Central memory CD8-positive, alpha-beta T cell (primary cell): ENCODE measurements at places on chromosomes 11 and 22.

GRCh38 chr22:31241200-31241599 lies 29.1 kb downstream of the LIMK2 start:
- no peak for DNase-seq

GRCh38 chr11:36713715-36714114 lies 115.7 kb upstream of the RAG2 start:
- no peak for DNase-seq

DNA sequence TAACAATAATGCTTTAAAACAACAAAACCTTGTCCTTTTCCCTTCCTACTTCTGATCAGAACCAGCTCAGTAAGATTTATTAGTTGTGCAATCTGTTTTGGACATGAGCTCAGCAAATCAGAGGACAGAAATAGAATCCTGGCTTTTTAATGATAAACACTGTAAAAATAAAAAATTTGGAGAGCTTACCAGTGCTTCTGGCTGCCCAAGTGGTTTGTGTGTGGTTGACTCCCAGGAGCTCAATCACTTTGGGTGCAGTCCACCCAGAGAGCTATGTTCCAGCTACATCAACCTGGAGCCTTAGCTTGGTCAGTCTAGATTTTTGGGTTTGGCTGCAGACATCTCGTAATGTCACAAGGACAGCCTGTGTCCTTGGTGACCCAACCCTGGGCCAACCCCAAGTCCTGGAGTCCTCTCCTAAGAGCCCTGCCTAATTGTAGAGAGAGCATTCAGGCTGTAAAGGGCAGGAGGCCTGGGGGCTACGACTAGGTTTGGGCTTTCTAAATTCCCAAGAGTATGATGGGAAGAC lies 28.5 kb downstream of the CD44 start:
- no peak for DNase-seq

- no peak for DNase-seq
Observed at GRCh38 chr22:43998679-43999264, 25.3 kb upstream of the PARVB start.

DNA sequence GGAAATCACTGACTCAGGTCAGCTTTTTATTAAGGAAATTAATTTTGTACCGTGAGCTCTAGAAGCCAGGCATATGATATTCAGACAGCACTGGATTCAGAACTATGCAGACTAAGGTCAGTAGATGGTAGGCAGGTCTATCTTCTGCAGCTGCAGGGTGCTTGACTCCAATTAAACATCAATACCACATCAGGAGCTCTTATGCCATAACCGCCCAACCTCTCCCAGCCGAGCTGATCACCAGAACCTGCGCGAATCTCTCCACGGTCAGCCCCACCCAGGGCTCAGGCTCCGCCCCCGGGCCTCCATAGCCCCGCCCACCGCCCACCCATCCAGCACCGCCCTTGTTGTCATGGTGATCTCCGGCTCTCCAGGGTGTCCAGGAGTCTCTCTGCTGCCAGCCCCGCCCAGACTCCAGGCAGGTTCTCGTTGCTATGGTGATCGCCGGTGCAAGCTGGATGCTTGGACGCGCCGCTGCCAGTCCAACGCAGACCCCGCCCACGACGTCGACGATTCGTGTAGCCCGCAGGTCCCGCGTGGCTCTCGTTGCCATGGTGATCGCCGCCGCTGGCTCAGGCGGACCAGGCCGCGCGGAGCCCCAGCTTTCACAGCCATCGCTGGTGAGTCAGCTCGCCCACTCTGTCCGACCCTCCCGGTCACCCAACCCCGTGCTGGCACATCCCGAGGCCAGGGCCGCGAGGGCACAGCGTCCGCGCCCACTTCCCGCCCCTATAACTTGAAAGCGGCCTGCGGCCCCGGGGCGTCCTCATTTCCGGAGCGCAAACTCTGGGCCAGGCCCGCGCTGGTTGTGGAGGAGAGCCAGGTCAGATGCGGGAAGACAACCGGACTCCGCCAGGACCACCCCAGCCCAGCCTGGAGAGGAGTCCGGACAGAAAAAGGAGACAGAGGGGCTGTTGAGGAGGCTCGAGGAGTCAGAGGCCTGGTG lies at the start of gene RAB36:
Gene RAB36 (plus strand): TSS at position 546 of the 946 bp plus-strand sequence. CDS start 1,140 bp downstream, outside the sequence.
- DNase-seq: peak; percentile 85

- DNase-seq: no peak
Observed at GRCh38 chr22:46062971-46063631, 86.1 kb upstream of the WNT7B start.

DNA sequence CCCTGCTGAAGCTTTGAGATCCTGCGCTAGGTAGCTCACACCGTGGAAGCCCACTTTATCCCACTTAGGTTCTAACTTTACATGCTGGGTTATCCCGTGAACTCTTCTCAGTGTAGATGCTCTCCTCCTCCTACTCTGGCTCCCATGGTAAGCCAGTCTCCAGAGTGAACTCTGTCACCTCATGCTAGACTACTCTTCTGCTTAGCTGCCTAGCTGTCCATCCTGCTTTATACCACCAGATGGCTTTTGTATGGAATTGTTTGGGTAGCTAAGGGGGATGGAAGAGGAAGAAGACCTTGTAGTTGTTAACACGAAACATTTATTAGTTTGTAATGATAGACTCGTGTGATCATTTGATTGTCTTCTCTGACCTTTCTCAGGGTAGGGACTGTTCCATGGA lies 46.8 kb downstream of the EMSY start:
- DNase-seq: no peak

DNA sequence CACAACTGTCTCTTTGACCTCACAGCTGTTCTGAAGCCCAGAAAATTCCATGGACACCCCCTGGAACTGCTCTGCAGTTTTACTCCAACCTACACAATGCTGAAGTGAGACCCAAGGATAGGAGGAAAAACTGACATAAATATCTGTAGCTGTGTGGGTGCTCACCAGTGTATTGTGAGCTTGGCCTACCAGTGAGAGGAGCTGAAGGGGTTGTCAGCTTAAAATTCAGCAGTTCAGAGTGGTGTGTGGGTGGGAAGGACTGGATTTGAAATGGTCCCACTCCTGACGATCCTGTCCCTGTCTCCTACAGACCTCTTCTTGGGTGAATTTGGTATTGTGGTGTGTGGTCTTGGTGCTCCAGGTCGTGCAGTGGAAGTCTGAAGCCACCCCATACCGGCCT lies 2.2 kb downstream of the TMEM223 start:
- no peak for DNase-seq

DNA sequence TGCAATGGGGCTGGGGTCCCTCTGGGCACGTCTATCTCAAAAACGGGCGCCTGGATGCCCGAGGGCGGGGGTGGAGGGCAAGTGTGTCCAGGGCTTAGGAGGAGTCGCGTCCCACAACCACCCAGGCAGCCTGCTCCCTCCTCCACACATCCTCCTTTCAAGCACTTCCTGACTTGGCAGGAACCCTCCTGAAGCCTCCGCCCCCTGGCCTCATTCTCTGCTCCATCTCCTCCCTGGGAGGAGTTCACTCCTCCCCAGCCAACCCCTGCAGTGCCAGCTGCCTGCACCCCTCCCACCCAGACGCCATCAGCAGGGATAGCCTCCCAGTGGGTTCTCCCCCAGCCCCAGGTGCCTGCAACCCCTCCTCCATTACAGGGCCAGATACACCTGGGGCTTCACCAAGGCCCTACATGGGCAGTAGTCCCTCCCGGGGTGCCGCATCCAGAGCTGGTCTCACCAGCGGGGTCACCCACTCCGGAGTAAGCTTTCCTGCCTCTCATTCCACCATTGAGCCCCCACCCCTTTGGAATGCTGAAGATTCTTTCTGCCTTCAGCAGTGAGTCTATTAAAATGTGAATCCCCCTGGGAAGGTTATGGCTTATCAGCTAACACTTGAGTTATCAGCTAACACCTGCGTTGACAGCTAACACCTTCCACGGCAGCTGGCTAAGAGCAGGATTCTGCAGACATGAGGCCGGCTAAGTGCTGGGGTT lies 24.4 kb downstream of the RTN4R start:
- DNase-seq: no peak

DNA sequence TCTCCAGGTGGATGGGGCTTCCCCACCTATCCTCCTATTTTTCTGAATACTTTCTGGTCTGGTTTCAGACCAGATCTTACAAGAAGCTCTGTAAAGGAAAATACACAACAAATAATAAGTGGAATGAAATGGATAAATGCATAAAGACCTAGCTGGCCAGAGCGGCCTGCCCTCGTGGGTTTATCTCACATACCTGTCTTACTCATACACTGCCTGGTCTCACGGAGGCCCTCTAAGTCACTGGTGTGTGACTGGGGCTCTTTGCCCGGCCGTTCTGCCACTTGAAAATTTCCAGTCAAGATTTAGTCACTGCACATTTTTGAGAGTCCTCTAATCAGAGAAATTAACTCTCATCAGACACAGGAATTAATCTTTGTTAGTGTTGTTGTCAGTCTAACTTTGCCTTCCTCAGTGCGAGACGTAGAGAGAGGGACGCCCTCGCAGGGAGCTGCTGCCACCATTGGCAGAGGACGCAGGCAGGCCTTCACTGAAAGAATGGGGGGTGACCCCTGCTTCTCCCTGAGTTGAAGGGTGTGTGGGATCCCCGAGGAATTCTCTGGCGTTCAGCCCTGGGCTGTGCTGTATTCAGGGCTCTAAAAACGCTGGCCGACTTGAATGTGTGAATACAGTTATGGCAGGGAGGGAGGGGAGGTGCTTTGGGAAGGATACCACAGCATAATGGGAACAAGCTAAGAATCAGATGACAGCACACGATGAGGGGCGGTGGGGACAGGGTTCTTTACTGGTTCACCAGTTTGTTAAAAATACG lies 46.3 kb upstream of the CADM1 start:
- DNase-seq: no peak

DNA sequence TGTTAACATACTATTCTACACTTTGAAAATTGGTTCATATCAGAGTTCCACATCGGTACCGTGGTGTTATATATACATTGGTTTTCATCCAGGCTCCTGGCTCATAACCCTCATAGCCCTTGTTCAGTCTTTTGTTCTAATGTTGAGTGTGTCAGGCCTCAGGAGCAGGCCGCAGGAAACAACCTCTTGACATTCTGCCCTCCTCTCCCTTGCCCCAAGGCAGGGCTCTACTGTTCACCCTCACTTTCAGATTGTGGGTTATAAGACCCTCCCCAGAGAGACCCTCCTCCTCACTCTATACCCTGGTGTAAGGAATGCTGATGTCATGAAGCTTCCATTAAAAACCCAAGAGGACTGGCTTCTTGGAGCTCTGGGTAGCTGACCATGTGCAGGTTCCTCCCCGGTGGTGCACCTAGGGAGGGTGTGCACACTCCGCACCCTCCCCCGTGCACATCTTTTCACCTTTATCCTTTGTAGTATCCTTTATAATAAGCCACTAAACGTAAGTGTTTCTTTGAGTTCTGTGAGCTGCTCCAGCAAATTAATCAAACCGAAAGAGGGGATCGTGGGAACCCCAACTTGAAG lies 12.1 kb downstream of the SSH3 start:
- DNase-seq: no peak

GRCh38 chr22:19522881-19523239 lies 1.4 kb downstream of the CLDN5 start:
- no peak for DNase-seq

GRCh38 chr11:10779086-10779485 lies 28.0 kb downstream of the CTR9 start:
- no peak for DNase-seq

DNA sequence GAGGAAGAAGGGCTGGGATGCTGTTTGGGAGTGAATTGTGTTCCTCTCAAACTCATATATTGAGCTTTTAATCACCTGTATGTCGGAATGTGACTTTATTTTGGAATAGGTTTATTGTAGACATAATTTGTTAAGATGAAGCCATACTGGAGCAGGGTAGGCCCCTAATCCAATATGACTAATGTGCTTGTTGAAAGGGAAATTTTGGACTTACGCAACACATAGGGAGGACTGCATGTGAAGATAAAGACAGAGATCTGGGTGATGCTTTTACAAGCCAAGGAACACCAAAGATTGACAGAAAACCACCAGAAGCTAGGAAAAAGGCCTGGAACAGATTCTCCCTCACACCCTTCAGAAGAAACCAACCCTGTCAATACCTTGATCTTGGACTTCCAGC lies 43.2 kb upstream of the OVCH2 start:
- DNase-seq: no peak

- no peak for DNase-seq
Observed at GRCh38 chr11:6736495-6737121, 35.2 kb downstream of the OR2AG2 start.

- DNase-seq: no peak
Observed at GRCh38 chr11:126436209-126436755, 80.8 kb downstream of the ST3GAL4 start.

GRCh38 chr11:44592125-44592940 lies 26.9 kb downstream of the CD82 start:
- DNase-seq: no peak

DNA sequence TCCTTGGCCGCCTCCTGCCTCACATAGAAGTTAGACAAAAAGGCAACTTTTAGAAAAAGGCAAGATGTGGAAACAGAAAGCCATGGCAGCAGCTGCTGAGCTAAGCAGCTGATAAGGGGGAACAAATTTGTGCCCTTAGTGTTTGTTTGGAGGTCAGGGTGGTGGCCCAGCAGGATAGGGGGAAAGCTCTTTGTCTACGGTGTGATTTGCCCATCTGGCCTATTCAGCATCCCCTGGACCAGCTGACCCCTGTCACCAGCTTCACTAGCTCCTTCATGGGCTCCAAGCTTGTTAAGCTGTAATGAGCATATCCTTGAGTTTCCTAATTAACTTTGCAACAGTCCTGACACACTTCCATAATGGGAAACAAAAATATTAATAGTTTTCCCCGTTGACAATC lies 5.9 kb upstream of the ME3 start:
- DNase-seq: no peak

- no peak for DNase-seq
Observed at GRCh38 chr11:118311518-118311917, 7.0 kb downstream of the CD3E start.

- no peak for DNase-seq
Observed at GRCh38 chr11:113419454-113420003, 31.9 kb downstream of the ANKK1 start.

GRCh38 chr11:117381481-117382387 lies 54.1 kb downstream of the CEP164 start:
- DNase-seq: no peak

- no peak for DNase-seq
Observed at GRCh38 chr22:41842996-41843970, 10.4 kb downstream of the SREBF2 start.

GRCh38 chr22:27667121-27667843 lies 134.3 kb downstream of the MN1 start:
- no peak for DNase-seq

GRCh38 chr11:4066910-4067309 lies 27.7 kb upstream of the RRM1 start:
- no peak for DNase-seq

GRCh38 chr11:65572356-65573051 lies at the start of gene FAM89B:
Gene FAM89B (plus strand): TSS chr11:65572538. CDS start chr11:65572670, 132 bp downstream.
- peak; percentile 78 for DNase-seq

DNA sequence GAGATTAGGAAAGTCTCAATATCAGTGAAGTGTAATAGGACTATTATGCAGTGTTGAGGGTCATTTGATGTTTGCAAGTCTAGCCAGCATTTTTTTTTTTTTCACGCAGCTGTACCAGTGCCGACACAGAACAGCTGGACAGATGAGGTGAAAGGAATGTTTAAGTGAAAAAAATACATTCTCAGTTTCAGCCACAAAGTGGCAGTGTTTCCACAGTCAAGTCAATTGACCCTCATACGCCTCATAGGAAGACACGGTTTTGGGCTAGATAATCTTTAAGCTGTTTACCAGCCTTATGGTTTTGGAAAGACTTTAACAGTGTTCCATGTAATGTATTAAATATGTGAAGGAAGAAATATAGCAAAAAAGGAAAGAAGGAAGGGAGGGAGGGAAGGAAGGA lies 349.9 kb upstream of the ANO3 start:
- no peak for DNase-seq

GRCh38 chr11:111748035-111748804 lies 18.0 kb downstream of the PPP2R1B start:
- no peak for DNase-seq
